ENCODE measurements at places on chromosomes 6 and 20. TPM values are rescaled to one million over a fixed set of nuclear protein-coding genes. Genes with fewer than 3 reads are reported as not detected.

Gene RAB23
- polyA plus RNA-seq: 1.3 TPM

Gene CDC25B
- 3.7 TPM for polyA plus RNA-seq

Gene TSHZ2
- 3.8 TPM for polyA plus RNA-seq

Gene POU5F1
- polyA plus RNA-seq: not detected

Gene PTCHD4
- 38.7 TPM for polyA plus RNA-seq

Data from Purkinje cell (primary cell).